Hematopoietic multipotent progenitor cell treated with erythropoietin and hydrocortisone succinate and interleukin-3 and kit ligand, for 6 days (in vitro differentiated cells): ENCODE measurements at places on chromosomes 7 and 10.
A peak's percentile ranks its signal among the peaks of the same experiment; 100 is the strongest.

DNA sequence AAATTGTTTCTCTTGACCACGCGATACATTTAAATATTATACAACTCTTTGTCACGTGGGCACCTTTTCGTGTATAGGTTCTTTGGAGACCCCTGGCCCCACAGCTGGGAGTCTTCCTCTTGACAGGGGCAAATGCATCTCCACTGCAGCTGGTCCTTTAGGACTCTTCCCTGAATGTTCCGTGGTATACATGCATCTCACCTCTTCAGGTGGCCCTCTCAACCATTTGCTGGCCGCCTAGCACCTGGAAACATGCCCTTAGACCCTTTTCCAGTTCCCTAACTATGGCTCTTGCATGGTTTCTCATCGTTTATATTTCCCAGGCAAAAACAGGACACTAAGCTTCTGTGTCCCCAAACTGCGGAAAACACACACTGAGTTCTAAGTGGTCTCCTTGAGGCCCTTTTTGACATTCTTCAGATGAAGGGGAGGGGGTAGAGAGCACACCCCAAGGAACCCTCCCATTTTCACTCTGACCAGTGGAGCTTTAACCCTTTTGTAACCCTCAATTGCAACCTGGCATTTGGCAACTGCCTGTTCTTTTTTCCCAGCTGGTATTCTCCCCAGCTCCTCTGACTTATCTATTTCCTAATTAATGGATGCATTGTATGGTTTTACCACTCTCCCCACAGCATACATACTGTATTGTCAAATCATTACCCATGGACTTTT is 20.6 kb downstream of the HNRNPA2B1 start:
- peak; percentile 12 for DNase-seq

- DNase-seq, result no peak
Observed at GRCh38 chr10:62990126-62990525, 143.0 kb upstream of the NRBF2 start.

- DNase-seq, result no peak
Observed at GRCh38 chr7:96322373-96322695, 436 bp upstream of the SLC25A13 start.

DNA sequence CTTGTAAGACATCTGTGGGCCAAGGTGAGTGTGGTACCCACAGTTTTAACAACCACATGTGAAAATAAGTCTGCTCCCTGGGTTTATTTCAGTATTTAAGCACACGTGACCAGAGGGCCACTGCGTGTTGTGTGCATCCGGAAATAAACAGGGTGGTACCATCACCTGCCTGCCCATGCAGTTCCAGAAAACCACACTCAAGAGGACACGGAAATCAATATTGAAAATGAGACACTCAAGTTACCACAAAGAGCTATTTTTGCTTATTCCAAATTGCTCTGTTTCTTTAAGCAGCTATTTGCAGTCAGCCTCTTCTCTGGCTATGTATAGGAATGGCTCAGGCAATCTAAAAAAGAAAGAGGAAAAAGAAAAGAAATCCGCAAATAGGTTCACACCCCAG is 71.8 kb upstream of the LOXL4 start:
- DNase-seq, result no peak

DNA sequence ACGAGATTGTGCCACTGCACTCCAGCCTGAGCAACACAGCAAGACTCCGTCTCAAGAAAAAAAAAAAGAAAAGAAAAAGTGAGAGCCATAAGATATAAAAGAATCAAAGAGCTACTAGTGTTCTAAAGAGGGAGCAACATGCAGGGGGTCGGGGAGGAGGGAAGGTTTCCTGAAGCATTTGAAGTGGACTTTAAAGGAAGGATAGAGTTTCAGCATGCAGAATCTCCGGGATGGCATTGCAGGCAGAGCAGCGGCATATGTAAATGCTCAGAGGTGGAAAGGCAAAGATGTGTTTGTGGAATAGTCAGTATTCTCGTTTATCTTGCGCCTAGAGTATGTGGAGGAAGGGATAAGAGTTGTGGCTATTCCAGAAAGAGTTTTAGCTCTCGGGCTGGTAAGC is 447.6 kb upstream of the NFE2L3 start:
- no peak for DNase-seq

- DNase-seq, result no peak
Observed at GRCh38 chr10:29955329-29955935, 104.0 kb downstream of the JCAD start.

GRCh38 chr7:49563693-49564378 is 209.6 kb upstream of the VWC2 start:
- DNase-seq, result no peak

DNA sequence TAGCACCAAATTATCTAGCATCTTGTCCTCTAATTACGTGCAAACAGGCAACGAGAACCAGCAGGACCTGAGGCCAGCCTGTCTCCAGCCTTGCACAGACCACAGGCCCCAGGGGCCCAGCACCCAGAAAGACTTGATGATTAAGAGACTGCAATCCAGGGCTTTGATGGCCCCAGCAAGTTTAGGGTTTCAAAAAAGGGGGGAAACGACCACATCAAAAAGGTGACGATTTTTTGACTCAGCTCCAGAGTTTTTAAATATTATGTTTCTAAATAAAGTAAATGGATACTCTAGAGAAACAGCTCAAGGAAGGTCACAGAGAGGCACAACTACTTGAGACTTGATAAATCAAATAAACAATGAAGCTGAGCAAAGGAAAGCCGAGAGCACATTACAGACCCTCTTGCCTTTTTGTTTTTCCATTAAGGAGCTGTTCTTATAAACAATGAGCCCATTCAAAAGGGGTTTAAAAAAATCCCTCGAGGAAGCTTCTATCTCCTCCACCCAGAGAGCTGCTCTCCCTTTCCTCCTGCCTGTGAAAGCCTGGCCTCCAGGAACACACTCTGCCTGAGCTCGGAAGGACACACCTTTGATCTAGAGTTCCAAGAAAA is 44.1 kb downstream of the GLI3 start:
- no peak for DNase-seq

GRCh38 chr10:130470286-130470685 is 334.1 kb downstream of the GLRX3 start:
- no peak for DNase-seq

DNA sequence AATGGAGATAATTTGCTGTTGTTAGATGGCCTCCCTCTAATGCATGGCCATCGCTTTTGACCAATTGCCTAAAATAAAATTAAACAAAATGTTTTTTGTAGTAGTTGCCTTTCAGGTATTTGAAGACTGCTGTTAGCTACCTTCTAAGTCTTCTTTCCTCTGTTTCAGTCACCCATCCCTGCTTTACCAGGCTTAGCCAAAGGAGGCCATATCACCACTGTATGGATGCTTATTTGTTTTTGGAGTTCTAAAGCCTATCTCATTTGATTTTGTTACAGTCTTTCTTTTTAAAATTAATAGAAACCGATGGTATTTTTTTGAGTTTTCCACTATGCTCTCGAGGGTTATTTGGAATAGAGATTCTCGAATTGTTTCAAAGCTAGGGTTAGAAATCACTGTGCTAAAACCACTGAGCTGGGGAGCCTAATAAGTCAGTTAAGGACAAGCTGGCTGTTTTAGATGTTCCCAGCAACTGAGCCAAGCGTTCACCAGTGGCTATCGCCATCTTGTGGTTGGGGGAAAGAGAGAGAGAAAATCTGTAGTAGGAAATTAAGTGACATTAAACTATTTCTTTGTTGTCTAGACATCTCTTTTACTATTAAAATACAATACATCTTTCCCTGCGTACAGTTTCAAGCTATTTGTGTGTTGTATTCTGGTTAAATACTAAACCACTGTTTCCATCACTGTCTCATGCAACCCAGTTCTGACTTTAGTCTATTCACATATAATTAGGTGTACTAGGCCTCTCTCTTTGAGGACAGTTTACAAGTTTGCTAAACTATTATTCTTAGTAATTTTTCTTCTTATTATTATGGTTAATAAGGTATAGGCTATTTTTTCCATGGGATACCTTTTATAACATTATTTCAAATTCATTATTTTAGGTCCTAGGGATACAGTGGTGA is 52.2 kb downstream of the GPR158 start:
- peak; percentile 59 for DNase-seq

DNA sequence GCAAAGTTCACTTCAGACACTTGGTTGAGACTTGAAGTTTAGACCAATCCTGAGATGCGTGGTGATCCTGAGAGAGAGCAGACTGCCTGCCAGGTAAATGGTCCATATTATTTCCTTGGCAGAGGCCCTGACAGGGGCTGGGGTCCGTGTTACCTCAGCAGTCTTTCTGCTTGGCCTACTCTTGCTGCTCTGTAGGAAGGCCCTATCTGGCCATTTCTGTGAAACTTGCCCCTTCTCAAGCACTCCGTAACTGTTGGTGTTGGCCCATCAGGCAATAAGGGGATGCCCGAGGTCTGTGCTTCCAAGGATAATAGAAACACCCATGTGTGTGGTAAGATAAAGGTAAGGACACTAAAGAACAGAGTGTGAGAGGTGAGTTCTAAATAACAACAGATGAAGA is 20.0 kb downstream of the LOXL4 start:
- no peak for DNase-seq

GRCh38 chr7:111324228-111324627 is 233.3 kb downstream of the LRRN3 start:
- DNase-seq, result peak; percentile 38

GRCh38 chr7:43244232-43244631 is 131.8 kb downstream of the HECW1 start:
- DNase-seq, result no peak

DNA sequence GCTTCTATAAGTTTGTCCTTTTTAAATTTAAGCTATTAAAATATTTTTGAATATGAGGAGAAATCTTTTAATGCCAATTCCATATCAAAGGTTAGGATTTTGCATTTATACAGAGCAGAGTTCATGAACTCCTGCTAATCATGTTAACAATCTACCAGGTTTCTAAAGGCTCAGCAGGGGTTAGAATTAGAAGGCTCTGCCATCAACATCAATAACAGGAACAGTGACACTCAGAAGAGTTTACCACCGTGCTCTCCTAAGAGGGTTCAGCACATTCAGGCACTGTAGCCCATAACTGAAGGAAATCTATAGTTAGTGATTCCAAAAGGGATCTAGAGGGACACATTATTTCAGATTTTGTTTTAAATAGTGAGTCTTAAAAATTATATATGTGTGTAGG is 100.1 kb downstream of the HOXA1 start:
- DNase-seq, result no peak

DNA sequence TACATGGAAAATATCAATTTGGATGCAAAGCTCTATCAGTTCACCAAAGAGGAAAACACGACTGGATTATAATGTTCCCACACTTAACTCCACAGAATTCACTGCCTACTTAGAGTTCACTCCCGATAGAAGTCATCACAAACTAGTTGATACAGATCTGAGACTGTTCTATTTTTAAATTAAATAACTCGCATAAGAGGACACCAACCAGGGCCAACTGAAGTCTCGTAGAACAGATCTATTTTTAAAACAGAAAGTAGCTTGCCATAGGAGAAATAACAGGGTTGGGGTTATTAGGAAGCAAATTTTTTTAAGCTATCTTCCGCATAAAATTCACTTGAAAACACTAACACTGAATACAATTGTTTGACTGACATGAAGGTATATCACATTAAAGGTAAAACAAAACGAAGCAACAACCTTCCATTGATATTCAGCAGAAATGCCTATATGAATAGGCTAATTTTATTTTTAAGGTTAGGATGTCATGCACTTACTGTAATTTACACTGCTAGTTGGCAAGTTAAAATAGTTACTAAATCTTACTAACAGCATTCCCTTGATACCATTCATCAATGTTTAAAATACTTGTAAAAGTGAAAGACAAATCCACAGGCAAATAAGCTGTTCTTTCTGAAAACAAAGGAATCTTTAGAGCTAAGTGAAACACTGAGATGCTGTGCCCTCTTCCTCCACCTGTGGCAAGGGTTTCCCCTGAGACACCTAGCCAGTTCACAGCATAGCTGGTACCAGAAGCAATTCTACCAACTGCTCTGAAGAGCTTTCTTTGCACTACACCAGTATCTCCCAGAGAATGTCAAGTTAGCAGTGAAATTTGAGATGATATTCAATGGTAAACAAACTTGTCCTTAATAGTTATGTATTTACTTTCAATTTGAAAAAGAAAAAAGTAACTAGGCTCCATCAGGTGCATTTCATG is 186.7 kb upstream of the ANK3 start:
- DNase-seq, result no peak

- DNase-seq, result no peak
Observed at GRCh38 chr7:155404976-155405375, 53.0 kb upstream of the EN2 start.

DNA sequence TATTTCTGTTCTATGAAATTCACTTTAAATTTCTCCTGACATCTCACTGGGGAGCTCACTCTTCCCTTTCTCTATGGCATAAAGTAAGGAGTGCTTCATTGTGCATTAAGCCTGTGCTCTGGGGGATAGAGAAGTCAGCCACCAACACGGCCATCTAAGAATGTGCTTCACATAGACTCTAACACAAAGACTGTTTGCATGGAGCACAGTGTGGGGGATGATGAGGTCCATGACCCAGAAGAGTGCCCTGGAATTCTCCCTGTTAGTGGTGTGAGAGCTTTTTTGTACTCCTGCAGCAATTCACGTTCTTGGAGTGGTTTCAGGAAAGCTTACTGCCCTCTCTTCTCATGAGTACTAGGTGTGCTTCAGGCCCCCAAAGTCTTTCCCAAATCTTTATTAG is 43.9 kb upstream of the PDZD8 start:
- no peak for DNase-seq

DNA sequence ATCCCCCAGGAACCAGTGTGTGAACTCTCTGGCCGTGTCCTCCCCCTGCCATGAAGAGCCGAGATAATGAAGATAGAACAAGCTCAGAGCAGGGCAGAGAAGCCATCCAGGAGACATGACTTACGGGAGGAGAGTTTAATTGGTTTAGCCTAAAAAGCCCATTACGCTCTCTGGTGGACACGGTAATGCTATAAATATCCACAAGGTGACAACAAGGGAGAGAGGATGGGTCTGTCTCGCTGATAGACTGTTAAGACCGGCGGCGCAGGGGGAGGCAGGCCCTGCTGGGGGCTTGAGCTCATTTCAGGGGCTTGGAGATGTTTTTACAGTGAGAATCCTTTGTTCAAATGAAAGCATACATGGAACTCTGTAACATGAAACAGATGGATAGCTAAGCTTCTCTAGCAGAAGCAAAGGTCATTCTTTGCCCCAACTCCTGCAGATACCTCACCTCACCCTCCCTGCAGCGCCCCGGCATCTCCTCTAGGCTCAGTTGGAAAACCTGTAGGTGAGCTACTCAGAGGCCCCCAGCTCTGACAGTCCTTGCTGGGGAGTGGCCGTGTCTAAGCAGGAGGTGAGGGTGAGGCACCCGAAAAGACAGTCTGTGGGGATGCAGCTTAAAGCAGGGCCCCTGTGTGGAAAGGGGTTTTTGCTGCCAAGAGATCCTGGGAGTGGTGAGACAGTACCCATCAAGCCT is 40.8 kb upstream of the LOXL4 start:
- DNase-seq, result no peak

DNA sequence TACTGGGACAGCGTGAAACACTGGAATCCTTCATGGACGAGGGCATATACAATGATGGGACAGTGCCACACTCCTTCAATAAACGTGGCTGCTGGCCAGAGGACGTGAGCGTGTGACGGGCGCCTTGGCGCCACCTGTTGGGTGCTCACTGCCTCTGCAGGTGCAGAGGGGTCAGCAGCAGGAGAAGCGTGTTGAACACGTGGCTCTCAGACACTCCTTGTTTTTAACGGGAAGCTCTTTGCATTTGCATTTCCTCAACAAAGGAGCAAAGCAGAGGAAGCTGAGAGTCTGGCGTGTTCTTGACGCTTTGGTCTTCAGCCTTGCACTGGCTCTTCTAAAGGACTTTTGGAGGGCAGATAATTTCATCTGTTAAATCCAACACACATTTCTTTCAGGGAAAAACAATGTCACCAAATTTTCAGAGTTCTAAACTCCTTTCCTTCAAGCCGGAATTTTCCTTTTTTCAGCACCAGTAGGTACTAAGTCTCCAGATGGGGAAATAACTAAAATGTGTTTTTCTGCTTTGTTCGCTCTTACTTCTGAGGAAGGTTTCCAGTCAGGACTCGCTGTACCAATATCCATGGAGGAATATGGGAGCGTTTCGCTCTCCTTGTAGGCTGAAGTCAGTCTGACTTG is 2.9 kb upstream of the GET4 start:
- DNase-seq, result peak; percentile 93
